ENCODE measurements at places on chromosomes 13 and 19. TPM values are rescaled to one million over a fixed set of nuclear protein-coding genes. Genes with fewer than 3 reads are reported as not detected.
A peak's percentile ranks its signal among the peaks of the same experiment; 100 is the strongest.

- DNase-seq = peak; percentile 99
These were observed at the start of gene KBTBD6 for GRCh38 chr13:41132512-41133152. KBTBD6 (minus strand) TSS chr13:41132802; CDS start chr13:41132511, 291 bp downstream.

ENOX1 gene
- 19.3 TPM for total RNA-seq

WDR62 gene
- 1.2 TPM for total RNA-seq

DNA sequence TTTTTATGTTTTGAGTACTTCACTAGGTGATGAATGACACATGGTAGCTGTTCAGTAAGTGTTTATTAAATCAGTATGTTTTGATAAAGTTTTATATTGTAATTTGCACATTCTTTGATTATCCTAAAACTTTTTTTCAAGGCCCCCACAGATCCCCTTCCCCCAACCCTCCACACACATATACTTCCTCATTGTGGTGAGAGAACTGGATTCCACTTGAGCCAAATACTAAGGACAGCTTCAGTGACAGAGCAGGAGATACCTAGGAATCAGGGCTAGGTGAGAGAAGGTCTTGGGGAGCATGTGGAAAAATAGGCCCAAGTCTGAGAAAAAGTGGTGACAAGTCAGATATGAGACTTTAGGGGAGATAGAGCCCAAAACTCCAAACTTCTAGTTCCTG, 174.6 kb downstream of the TDRD3 start:
- DNase-seq = no peak

DNA sequence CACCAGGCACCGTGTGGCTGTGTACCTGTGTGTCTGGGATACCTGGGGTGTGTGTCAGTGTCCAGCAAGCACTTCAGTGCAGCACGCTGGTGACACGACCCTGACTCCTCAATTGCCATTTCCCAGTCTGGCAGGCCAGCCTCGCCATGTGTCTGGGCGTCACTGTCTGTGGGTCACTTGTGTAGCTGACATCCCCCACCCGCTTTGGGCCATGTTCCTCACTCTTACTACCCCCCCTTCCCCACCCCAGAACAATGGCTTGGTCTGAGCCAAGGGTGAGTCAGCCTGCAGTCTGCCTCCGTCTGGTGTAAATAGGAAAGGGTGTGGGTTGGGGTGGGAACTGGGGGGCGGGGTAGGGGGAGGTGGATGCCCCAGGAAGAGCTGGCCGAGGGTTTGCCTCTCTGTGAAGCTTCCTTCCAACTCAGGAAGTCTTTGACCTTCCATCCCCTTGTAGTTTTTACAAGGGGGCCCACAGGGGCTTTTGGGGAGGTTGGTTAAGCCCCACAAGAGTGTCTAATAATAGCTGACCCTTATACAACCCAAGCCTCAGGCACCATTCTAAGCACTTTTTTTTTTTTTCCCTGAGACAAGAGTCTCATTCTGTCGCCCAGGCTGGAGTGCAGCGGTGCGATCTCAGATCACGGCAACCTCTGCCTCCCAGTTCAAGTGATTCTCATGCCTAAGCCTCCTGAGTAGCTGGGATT, 17.6 kb downstream of the NOVA2 start:
- DNase-seq = peak; percentile 52

VASP gene
- 66.2 TPM for total RNA-seq

SLC10A2 gene
- 5.1 TPM for total RNA-seq

- no peak for DNase-seq
These were observed 17.1 kb downstream of the ARL11 start for GRCh38 chr13:49645451-49645850.

GRCh38 chr13:65468628-65469027, 1761.5 kb downstream of the PCDH9 start:
- no peak for DNase-seq

GRCh38 chr13:73556902-73557301, 498.1 kb downstream of the KLF5 start:
- no peak for DNase-seq

GRCh38 chr13:41075034-41075433, 13.7 kb downstream of the WBP4 start:
- DNase-seq = peak; percentile 28

- DNase-seq = no peak
These were observed 11.4 kb downstream of the SBK2 start for GRCh38 chr19:55525289-55526101.

DNA sequence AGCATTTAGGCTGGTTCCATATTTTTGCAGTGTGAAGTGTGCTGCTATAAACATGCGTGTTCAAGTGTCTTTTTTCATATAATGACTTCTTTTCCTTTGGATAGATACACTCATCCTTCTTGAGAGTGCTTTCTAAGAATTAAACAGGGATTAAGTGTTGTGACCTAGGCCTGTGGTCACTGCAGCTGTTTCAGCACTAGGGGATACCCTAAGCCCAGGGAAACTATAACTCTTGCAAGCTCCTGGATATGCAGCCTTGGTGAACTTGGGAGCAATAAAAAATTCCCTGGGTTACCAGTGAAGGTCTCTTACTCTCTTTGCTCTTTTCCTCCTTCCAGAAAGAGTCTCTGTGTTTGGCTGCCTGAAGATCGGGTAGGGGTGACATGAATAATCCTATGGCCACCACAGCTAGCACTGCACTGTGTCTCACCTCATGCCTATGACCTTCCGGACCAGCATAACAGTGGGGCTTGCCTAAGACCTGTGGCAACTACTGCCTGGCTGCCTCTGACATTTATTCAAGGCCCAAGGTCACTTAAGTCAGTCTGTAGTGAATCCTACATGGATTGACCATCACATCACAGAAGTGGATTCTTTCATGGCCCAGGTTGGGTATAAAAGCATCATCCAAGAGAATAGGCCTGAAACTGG, 799.7 kb downstream of the DACH1 start:
- DNase-seq = peak; percentile 2

ZGLP1 gene
- 1.7 TPM for total RNA-seq

DNA sequence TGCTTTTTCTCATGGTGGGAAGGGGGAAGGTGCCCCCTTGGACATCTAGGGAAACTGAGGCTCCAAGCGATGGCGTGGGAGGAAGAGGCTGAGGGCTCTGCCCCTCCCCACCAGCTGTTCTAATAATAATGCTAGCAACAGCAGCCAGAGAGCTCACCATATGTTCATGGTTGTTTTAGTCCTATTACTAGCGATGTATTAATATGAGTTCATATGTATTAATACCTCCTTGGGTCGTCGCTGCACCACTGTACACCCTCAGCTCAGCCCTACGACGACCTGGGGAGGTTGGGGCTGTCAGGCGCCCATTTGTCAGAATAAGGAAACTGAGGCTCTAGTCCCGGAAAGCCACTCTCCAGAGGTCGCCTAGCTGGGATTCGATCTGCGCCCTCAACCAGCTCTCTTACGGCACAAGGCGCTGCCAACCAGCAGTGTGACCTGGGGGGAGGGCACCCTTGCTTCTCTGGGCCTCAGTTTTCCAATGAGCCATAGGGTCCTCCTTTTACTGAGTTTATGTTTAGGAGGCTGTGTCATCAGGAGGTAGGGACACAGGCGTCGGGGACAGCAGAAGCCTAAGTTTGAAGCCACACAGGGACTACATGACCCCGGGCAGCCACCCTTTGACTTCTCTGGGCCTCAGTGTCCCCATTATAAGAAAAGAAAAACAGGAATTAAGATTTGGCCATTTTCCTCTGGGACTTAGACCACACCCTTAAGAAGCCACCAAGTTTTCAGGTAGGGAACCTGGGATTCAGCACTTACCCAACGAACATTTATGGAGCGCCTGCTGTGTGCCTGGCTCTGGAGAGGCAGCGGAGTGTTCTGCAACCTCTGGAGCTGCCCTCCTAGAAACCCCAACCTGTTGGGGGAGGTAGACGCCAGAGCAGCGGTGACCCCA, 664 bp downstream of the MAST3 start:
- no peak for DNase-seq

DNA sequence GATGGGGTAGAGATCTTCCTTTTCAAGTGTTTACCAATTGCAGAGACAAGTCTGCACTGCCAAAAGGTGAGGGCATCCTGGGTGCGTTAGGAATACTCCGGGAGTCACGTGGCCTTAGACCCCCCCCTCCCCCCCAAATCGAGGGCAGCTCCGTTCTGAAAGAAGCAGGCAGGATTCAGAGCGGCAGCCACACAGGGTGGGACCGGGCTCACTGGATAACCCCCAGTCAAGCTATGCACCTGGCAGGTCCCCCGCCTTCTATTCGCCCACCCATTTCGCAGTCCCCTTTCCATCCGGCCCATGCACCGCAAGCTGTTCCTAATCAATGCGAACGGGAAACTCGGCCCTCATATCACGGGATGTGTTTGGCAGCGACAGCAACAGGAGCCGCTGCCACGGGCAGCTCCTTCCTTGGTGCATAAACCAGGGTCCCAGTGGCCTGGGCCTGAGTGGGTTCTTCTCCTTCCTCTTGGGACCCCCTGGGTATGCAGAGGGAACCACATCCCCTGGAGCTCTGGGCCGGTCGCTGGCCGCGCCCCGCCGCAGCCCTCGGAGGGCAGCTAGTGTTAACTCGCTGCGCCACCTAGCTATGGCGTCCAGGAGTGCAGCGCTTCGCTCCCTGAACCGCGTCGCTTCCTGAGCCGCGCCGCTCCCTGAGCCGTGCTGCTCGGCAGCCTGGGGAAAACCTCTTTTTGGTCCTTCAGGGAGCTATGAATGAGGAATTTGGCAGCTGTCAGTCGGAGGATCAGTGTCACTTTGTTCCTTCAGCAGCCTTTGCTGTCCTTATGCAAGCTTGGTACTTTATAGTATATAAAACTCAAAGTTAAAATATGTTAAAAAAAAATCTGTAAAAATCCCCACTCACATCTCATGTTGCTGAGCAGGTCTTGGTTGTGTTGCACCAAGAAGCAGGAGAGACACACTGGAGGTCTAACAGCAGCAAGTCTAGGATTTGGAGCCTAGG, 41.4 kb downstream of the LYL1 start:
- peak; percentile 89 for DNase-seq
